ENCODE measurements at places on chromosomes 16 and 17.

GRCh38 chr17:7893187-7893880 lies 4.7 kb downstream of the CHD3 start:
- no peak for DNase-seq

DNA sequence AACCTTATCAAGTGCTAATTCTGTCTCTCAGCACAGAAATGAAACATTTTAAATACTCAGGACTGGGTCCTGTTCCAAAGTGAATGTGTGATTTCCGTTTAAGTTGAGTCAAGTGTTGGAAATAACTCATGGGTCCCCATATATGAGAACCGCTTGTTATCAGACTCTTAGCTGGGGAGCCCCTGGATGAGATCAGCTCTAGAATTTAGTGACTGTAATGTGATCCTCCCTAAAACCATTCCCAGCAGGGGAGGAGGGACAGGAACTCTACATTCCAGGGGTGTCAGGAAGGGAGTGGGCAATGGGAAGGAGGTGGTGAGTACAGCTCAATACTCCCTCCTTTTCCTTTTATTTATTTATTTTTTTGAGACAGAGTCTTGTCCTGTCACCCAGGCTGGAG lies 37.5 kb downstream of the OTOA start:
- DNase-seq = no peak

GRCh38 chr17:27384261-27384701 lies 72.0 kb upstream of the KSR1 start:
- DNase-seq = no peak

- no peak for DNase-seq
Measured at GRCh38 chr17:41324180-41325075, 8.9 kb upstream of the KRTAP17-1 start.

- DNase-seq = no peak
Measured at GRCh38 chr16:85541181-85541580, 71.9 kb upstream of the GSE1 start.

DNA sequence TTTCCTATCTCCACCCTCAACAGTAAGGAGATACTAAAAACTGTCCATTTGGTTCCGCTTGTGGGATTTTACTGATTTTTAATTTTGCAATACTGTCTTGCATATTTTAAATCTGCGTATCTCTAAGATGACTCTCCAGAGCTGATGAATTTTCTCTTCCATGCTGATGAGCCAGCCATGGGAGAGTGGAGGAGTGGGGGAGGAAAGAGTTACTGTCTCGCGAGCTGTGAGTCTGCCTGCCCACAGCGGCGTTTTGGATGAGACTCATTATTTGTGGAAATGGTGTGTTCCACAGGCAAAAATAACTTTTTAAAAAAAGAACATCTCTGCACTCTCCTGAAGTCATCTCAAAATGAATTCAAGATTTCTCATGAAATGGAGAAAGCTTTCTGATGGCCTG lies 34.6 kb upstream of the MYOCD start:
- DNase-seq = no peak

DNA sequence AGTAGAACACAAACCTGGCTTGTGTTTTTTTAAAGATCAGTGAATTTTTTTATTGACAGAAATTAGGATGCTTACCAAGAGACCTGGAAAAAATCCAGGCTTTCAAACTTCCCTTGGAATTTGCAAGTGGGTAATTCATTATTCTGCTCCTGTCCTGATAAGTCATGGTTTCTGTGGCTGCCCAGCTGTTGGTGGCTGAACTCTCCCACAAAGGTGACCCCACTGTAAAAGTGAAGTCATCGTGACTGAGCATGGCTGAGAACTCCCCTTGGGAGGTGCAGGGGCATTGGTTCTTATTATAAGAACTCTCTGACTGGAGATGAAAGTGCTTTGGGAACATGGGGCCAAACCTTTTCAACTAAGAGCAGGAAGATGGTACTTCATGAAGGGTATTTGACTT lies 46.6 kb upstream of the TANC2 start:
- no peak for DNase-seq

DNA sequence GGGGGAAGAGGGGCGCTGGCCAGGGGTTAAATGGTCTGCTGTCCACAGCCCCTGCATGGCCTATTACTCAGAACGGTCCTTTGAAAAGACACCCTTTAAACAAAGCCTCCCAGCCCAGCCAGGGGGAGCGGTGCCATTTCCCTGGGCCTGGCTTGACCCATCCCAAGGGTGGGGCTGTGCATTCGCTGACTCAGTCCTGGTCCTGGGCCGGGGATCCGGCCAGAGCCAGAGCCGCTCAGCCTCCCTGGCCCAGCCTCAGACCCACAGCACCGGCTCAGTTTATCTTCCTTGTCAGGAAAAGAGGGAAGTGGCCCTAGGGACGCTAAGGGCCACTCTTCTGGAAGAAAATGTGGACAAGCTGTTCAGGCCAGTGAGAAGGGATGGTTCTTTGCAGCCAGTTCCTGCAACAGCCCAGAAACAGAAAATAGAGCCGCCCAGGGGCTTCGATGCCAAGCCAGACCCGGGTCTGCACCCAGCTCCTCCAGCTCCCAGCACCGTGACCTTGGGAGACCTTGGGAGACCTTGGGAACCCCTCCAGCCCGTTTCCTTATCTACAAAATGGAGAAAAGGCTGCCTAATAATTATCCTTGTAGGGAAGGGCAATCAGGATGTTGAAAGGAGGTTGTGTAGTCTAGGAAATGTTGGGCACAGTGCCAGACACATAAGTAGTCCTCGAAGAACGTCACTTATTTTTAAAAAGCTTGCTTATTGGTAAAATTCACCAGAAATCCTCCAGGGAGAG lies 82.5 kb downstream of the ZDHHC7 start:
- DNase-seq = no peak

DNA sequence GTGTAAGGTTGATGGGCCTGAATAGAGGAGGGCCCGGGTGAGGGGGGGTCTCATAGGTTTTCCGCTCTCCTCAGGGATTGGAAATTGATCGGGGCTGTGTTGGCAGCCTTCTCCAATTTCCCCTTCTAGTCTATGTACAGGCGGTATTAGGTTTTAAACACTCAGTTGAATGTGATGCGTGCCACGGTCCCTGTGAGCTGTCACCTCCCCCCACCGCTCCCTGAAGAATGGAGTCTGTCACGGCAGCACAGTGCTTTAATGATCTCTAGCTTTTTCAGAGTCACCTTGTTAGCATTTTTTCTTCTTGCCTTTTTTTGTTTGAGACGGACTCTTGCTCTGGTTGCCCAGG lies 800 bp downstream of the COX4I1 start:
- no peak for DNase-seq

GRCh38 chr16:76824221-76824620 lies 366.8 kb upstream of the MON1B start:
- DNase-seq = no peak

- DNase-seq = no peak
Measured at GRCh38 chr16:88977812-88978607, 1.0 kb upstream of the CBFA2T3 start.

- no peak for DNase-seq
Measured at GRCh38 chr17:7814969-7815368, 19.0 kb upstream of the KDM6B start.

- DNase-seq = no peak
Measured at GRCh38 chr17:14121952-14122351, 52.6 kb downstream of the COX10 start.

DNA sequence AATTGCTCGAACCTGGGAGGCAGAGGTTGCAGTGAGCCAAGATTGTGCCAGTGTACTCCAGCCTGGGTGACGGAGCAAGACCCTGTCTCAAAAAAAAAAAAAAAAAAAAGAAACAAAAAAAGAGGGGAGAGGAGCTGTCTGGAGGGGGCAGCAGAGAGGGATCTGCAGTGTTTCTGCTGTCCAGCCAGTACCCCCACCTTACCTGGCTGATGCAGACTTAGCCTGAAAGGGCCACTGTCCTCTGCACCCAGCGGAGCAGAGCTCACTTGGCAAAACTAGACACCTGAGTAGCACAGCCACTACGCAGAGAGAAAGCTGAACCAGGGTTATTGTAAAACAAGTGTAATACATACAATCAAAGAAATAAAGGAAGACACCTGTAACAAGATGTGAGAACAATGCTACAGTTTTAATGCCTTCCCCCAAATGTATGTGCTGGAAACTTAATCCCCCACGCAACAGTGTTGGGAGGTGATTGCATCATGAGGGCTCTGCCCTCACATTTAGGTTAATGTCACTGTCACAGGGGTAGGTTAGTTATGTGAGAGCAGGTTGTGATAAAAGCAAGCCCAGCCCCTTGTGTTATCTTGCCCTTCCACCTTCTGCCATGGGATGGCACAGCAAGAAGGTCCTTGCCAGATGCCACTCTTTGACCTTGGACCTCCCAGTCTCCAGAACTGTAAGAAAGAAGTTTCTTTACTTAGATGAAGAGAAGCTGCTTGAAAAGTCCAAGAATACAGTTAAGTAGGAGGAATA lies 211.2 kb downstream of the RPTOR start:
- no peak for DNase-seq

DNA sequence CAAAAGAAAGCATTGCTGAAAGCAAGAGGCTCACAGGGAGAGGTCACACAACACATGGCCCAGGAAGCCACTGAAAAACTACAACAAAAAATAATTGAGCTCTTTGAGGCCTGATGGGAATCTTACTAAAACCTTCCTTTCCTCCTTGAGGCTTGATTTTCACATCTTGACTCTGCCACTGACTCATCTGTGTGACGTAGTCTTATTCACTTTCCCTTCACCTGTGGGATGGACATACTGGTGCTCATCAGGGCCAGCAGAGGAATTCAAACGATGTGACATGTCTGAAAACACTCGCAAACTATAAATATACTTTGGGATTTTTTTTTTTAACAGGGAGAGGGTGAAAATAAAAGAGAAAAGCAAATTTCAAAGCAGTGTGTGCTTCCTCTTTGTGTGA lies 78.3 kb upstream of the ASIC2 start:
- no peak for DNase-seq

DNA sequence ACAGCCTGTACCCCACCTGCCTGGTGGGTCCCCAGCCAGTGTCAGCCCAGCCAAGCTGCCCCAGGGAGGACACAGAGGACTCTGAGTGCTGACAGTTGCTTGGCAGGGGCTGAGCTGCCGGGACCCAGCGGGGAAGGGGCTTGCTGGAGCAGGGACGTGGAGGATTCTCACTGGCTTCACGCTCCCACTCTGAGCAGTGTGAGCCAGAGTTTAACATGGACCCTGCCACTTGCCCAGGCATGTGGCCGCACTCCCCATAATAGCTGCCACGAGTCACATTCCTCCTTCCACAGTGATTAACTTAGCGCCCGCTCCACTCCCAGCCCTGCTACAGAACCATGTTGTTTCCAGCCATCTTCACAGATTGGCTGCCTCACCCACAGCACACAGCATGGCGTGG lies 31.2 kb downstream of the SREBF1 start:
- DNase-seq = no peak

DNA sequence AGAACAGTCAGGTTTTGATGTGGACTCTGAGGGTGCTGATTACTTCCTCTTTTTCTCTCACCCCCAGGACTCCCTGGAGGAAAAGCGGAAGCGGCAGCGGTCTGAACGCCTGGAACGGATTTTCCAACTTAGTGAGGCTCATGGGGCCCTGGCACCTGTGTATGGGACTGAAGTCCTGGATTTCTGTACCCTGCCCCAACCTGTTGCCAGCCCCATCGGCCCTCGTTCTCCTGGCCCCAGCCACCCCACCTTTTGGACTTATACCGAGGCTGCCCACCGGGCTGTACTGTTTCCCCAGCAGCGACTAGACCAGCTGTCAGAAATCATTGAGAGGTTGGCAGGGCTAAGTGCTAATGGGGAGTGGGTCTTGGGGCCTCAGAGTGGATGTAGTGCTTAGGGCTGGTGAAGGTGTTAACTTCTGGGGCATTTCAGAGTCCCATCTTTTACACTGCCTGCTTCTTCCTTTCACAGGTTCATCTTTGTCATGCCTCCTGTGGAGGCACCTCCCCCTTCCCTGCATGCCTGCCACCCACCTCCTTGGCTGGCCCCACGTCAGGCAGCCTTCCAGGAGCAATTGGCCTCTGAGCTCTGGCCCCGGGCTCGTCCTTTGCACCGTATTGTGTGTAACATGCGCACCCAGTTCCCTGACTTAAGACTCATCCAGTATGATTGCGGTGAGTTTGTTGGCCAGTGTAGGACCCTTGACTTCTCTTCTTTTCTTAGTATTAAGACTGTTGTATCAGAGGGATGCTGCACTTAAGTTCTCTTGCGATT lies 19.1 kb upstream of the PHKG2 start:
- no peak for DNase-seq

- no peak for DNase-seq
Measured at GRCh38 chr16:81711657-81712319, 67.3 kb upstream of the PLCG2 start.

DNA sequence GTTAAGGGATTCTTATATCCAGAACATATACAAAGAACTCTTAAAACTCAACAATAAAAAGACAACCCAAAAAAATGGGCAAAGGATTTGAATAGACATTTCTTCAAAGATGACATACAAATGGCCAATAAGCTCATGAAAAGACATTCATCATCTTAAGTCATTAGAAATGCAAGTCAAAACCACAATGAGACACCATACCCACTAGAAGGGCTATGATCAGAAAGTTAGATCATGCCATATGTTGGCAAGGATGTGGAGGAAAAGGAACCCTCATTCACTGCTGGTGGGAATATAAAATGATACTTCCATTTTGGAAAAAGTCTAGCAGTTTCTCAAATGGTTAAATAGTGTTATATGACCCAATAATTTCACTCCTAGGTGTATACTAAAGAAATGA lies 9.4 kb downstream of the PLD6 start:
- DNase-seq = no peak

Data from stimulated activated CD8-positive, alpha-beta memory T cell treated with anti-CD3 and anti-CD28 coated beads, Interleukin-2, amount 100 ng/mL, for 1 hour (primary cell).